ENCODE measurements at places on chromosomes 7 and 10.

DNA sequence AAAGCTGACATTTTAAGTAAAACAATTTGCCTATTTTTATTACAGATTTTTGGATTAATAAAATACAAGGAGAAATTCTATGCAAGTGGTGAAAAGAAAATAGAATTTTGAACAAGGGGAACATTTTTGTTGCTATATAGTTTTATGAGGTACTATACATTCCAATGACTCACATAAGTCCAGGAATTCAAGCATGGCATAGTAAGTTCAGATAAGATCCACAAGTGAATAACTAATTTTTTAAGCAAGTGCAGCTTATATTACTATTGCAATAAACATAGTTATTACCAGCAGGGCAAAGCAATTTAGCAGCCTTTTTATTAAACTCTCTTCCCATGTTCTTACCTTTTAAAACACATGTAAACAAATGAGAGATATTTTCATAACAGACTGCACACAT is 1123.5 kb upstream of the LRRN3 start:
- DNase-seq = no peak

- DNase-seq = no peak
These were observed 160.4 kb upstream of the RHEB start for GRCh38 chr7:151679881-151680612.

DNA sequence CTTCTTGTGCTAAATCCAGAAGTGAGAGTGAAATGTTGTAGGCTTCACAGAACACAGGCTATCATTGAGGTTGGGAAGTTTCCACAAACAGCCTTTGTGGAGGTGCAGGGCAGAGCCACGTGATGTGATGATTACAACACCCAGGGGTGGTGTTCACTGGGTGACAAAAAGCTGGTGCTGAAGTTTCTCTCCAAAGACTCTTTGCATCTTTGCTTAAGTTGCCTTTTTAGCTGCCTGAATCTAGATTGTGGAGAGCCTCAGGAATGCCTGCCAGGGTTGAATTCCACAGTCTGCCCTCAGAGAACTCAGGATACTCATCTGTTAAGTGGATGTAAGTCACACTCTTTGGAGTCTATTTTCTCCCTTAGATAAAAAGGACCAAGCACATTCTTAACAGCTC is 56.3 kb downstream of the PLXNA4 start:
- DNase-seq = no peak

GRCh38 chr10:124579011-124579399 is 117.4 kb downstream of the LHPP start:
- no peak for DNase-seq

DNA sequence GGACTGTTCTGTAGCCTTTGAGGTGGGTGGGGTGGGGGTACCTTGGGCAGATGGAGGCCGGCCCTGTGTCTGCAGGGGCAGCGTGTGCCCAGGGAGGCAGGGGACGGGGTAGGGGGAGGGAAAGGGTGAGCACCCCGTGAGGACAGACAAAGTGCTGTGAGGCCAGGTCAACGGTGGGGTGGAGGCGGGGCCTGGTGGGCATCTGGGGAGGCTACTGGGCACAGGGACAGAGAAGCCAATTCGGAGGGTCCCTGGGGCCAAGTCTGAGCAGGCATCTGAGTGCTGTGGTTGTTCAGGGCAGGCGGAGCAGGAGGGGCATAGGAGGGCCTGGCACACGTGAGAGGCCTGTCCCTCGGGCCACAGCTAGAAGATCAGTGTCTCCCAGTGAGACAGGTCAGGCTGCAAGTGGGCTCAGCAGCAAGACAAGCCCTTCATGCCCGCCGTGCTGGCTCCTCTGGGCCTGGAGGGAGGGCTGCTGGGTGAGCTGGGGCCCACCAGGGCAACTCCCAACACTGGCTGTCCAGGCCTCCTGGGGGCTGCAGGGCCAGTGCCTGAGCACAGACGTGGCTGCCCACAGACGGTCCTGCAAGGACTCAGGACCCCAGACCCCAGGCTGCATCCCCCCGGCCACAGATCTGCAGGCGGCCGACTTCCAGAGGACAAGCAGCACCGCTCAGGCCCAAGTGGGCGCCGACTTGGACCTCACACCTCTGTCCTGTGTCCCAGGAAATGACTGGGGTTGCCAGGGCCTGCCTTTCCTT is 26.4 kb upstream of the KNDC1 start:
- no peak for DNase-seq

DNA sequence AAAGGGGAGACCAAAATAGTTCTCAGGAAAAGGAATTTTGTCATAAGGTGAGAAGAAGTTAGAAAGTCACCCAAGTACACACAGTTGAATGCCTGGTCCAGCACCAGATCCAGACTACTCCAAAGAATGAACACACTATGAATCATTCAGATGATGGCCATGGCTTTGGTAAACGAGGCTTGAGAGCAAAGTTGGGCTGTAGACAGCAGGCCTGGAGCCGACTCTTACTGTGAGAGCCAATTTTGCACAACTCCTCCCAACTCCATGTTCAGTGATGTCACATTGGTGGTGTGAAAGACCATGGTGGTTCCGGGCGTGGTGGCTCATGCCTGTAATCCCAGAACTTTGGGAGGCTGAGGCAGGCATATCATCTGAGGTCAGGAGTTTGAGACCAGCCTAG is 131.6 kb downstream of the PKD1L1 start:
- no peak for DNase-seq

- DNase-seq = no peak
These were observed 98.4 kb upstream of the FZD1 start for GRCh38 chr7:91165846-91166230.

DNA sequence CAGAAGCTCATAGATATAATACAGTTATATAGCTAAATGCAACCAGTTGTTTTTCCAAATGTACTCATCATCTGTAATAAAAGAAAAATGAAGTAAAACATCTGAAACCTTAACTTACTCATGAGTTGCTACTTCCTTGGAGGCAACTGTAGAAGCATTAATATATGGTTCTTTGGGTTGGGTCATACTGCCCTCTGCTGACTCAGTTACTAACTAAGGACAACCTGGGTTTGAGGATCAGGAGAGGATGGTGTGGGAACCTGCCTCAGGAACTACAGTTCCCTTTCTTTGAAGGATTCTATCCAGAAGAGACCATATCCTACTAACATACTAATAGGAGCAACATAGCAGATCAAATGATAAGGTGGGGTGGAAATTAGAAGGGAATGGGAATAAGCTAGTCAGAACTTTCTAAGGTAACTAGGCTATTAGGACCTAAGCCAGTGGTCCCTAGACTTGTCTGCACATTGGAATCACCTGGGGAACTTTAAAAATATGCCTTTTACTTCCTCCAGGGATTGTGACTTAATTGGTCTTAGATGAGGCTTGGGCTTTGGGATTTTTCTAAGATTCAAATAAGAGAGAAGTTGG is 20.7 kb downstream of the COX15 start:
- DNase-seq = peak; percentile 10

GRCh38 chr7:84144935-84145334 is 49.7 kb downstream of the SEMA3A start:
- no peak for DNase-seq

All from activated T-helper 1 cell treated with anti-CD3 and anti-CD28 coated beads, Interleukin-12 subunit alpha, Interleukin-12 subunit beta, Interleukin-2, Interleukin-4 antibody, amounts not matched to agents 30 ng/mL and 10 ng/mL and 1 ng/mL, durations not matched to agents 14 hours and 24 hours and 36 hours (primary cell).